ENCODE measurements at places on chromosomes 5 and 9.
A peak's percentile ranks its signal among the peaks of the same experiment; 100 is the strongest.

GRCh38 chr9:127586096-127586495 is 26.0 kb upstream of the STXBP1 start:
- no peak for DNase-seq

- no peak for DNase-seq
Observed at GRCh38 chr5:143985832-143986515, 174.0 kb downstream of the HMHB1 start.

DNA sequence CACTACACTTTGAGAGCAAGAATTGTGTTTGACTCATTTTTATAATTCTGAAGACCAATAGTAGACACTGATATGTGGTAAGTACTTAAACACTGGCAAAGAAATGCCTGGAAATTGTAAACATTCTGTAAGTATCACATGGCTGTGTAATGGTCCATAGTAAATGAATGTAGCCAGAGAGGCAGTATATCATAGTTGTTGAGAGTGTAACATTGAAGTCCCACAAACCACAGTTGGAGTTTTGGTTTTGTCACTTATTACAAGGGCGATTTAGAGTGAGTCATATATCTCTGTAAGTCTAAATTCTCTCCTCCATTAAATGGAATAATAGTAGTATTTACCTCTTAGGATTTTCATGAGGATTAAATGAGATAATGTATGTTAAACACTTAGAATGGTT is 181.1 kb upstream of the MEF2C start:
- no peak for DNase-seq

- DNase-seq = no peak
Observed at GRCh38 chr5:52928689-52929088, 60.5 kb upstream of the ITGA2 start.

GRCh38 chr9:100186356-100186755 is 87.3 kb downstream of the INVS start:
- DNase-seq = no peak

DNA sequence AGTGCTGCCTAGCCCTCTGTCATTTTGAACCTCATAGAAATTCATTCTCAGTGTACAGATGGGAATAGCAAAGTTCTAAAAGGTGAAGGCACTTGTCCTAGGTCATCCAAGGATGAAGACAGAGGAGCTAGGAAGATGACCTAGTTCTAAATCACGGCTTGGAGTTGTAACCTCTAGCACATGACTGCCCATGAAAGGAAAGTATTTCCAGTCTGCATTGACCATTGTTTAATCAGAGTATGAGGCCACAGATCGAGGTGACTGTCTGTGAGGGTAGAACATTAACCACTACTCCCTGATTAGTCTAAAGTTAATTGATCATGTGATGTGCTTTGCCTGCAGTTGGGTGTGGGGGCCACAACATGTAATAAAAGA is 674 bp upstream of the TNFSF15 start:
- no peak for DNase-seq

DNA sequence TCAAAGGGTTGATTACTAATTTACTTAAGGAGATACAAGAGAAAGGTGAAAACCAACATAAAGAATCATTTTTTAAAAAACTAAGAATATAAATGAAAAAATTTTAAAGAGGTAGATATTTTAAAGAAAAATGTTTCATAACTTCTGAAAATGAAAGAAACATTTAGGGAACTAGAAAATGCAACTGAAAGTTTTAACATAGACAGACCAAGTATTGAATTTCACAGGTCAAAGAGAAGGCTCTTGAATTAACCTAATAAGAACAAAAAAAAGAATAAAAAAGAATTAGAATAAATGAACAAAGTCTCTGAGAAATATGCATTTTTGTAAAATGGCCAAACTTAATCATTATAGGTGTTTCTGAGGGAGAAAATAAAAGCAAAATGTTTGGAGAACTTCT is 16.1 kb upstream of the FAM174A start:
- no peak for DNase-seq

DNA sequence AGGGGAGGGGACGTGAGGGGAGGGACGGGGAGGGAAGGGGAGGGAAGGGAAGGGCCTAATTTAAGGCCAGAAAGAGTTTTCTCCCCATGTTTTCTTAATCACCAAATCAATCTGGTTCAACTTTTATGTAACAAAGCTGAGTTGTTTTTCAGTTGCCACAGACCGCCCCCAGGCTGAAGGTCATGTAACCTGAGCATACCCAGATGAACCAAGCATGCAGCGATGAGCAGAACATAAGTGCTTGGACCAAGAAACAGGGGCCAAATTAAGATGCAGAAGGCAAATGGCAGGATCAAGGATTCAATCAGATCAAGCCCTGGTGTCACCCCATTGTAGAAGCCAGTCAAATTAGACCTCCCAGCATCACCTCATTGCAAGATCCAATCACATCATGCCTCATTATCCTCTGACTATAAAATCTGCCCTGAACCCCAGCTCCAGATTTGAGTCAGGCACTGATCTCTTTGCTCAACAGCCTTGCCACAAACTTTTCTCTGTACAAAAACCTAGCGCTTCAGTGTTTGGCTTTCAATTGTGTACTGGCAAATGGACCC is 113.5 kb upstream of the TNPO1 start:
- no peak for DNase-seq

DNA sequence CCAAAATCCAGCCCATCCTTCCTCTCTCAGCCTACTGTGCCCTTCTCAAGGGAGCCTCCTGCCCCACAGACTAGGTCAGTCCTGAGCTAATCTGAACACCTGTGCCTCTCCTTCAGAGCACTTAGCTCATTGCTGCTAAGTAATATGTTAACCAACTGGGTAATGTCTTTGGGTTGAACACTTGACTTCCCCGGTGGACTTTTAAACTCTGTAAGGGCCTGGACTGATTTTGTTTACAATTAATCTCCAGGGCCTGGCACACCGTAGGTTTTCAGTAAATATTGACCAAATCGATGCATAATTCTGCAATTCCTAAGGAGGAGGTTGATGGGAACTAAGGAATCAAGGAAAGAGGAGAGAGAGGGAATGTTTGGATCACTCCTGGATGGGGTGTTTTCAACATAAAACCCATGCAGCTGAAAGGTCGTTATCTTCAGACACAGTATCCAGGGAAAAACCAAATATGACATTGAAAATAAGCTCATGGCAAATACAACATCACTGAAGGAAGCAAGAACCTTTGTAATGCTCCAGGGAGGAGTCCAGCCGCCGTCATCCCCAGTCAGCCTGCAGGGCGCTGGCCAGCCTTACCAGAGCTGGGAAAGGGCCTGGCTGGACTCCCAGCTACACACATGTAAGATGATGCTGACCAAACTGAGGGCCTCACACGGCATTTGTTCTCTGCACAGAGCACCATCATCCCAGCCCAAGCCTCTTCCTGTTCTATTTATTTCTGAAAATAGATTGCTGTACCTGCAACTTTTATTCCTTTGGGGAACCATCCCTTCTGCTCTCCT is 166.3 kb downstream of the C5orf15 start:
- DNase-seq = no peak

GRCh38 chr9:114722081-114722621 is 40.2 kb upstream of the TEX48 start:
- no peak for DNase-seq

DNA sequence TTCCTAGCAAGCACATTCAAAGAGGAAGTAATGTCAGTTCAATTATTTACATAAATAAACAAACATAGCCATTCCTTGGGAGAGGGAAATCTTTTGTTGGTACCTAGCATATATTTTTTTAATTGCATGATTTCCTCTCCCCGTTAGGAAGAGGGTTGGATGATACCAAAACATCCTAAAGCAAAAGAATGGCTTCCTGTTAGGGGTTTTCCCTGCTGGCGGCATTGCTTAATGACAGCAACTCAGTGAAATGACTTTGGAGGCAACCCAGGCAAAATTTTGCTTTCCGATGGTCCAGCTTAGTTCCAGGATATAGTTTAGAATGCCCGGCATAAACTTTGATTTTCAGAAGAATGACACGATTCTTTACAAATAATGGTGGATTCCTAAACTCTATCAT is 73.2 kb downstream of the MAT2B start:
- no peak for DNase-seq

DNA sequence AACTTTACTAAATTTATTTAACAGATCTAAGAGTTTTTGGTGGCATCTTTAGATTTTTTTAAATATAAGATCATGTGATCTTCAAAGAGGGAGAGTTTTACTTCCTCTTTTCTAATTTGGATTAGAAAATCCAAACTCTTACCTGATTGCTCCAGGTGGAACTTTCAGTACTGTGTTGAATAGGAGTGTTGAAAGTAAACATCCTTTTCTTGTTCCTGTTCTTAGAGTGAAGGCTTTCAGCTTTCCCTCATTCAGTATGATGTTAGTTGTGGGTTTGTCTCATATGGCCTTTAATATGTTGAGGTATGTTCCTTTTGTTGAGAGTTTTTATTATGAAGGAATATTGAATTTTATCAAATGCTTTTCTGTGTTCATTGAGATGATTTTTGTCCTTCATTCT is 650.0 kb upstream of the SGCD start:
- no peak for DNase-seq

GRCh38 chr9:24007185-24007584 is 181.1 kb upstream of the ELAVL2 start:
- no peak for DNase-seq

GRCh38 chr5:105745111-105745510 is 1925.6 kb downstream of the EFNA5 start:
- no peak for DNase-seq

DNA sequence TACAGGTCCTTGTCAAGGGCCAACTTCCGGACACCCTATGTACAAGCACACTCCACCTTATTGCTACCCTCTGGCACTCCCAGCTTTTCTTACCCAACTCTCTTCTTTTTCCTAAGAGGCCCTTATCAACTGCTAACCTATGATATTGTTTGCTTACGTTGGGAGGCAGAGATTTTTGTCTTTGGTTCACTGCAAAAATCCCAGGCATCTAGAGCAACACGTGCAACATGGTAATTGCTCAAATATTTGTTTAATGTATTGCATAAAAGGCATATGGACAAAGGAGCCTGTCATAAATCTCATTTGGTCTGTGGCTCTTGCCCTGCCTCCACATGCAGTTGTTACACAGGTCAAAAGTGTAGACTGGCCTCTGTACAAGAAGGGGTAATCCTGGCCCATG is 35.8 kb upstream of the ATP10B start:
- DNase-seq = no peak

DNA sequence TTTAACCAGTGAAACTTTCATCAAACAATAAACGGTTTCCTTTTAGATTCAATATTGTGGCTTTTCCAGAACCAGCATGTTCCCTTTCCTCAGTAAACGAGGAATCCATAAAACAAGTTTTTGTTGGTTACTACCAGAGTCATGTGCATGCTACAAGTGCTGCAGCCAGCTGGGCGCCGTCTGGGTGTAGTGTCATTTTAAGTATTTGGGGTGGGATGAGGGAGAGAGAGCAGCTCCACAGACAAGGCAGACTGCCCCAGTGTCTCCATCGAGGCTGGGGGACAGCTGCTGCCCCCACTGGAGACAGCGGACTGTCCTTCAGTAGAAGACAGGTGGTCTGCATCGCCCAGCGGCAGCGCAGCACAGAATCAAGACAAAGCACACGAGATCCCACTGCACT is 17.3 kb downstream of the ARPC5L start:
- DNase-seq = no peak

DNA sequence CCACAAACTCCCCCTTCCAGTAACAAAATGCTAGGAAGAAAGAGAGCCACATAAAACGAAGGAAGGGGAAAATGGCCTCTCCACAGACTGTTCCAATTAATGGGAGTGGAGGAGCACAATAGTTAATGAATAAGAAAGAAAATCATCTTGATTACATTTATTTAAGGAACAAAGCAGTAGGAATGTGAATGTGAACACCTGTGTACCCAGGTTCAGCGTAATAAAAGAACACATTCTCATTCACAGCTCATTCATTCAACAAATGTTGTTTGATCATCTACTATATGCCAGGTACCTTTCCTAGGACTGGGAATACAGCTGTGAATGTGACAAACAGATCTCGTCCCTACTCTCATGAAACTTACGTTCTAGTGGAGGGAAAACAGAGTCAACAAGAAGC is 35.7 kb downstream of the SIL1 start:
- DNase-seq = no peak

- DNase-seq = no peak
Observed at GRCh38 chr5:80034962-80035821, at the start of gene THBS4. TSS of gene THBS4 (plus strand) at chr5:80035348. CDS start at chr5:80035538, 190 bp downstream.

GRCh38 chr5:145825751-145826180 is 9.4 kb downstream of the PRELID2 start:
- no peak for DNase-seq

DNA sequence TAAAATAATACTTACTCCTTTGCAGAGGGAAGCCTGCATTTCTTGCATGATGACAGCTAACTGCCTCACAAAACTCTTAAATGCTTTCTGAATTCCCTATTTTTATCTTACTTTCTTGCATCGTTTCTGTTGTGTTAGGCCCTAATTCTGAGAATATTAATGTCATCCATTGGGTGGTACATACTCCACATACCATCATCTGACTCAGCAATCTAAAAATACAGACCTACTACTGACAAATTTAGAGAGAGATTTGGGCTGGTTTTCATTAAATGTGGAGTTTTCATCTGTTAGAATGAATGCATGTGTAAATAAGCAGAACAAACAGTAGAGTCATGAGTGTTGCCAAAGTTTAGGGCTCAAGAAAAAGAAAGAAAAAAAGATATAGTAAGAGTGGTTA is 26.5 kb upstream of the KCNN2 start:
- DNase-seq = no peak

GRCh38 chr5:62403411-62404250 is at the start of gene DIMT1:
TSS of gene DIMT1 (minus strand) at chr5:62403905. CDS start at chr5:62403772, 133 bp downstream.
- DNase-seq = peak; percentile 93

DNA sequence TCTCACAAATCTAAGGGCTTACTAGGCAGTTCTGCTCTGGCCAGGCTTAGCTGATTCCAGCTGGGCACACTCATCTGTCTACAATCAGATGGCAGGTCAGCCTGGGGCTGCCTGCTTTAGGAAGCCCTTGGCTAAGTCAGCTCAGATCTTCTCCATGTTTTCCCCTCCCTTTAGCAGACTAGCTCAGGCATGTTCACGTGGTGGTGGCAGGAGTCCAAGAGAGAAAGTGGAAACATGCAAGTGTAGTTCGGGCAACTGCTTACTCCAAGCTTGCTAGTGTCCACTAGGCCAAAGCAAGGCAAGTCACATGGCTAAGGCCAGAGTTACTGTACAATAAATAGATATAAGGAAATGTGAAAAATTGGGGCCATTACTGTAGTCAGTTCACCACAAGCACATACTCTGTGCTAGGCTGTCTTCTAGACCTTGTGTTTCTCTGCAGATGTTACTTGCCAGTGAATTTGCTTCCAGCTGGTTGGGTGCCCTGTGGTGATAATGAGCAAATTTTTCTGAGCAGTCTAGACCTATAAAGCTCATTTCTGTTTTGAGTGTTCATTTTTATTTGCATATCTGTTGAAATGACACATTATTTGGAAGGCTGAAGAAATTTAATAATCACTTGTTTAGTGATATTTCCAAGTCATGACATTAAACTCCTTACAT is 38.3 kb downstream of the RECK start:
- DNase-seq = no peak

DNA sequence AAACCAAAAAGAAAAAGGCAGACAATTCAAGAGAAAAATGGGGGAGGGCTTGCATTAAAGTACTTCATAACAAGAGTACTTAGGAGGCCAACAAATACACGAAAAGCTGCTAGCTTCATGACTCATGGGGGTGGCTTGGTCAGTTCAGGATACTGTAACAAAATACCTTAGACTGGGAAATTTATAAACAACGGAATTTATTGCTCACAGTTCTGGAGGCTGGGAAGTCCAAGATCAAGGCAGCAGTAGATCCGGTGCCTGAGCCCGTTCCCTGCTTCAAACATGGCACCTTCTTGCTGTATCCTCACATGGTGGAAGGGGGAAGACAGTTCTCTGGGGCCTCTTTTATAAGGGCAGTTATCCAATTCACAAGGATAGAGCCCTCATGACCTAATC is 111.4 kb downstream of the C9orf50 start:
- DNase-seq = no peak

- no peak for DNase-seq
Observed at GRCh38 chr9:8430945-8431344, 631.4 kb upstream of the DMAC1 start.
